Activated T-helper 2 cell treated with anti-CD3 and anti-CD28 coated beads, Interferon-gamma antibody, Interleukin-2, Interleukin-4, amounts not matched to agents 10 μg/mL and 5 μg/mL and 100 μg/mL, durations not matched to agents 14 hours and 24 hours and 36 hours (primary cell): ENCODE measurements at places on chromosomes 3 and 15. TPM values are rescaled to one million over a fixed set of nuclear protein-coding genes. Genes with fewer than 3 reads are reported as not detected.

GRCh38 chr15:101169495-101170071 lies 82.3 kb downstream of the CHSY1 start:
- peaks cover 47% of the 10 kb centered on the region for H3K4me1 ChIP-seq
- H3K27ac ChIP-seq: peak overlapping the region; percentile 92
- no peak for DNase-seq
- H3K36me3 ChIP-seq: peaks cover 47% of the 10 kb centered on the region

DNA sequence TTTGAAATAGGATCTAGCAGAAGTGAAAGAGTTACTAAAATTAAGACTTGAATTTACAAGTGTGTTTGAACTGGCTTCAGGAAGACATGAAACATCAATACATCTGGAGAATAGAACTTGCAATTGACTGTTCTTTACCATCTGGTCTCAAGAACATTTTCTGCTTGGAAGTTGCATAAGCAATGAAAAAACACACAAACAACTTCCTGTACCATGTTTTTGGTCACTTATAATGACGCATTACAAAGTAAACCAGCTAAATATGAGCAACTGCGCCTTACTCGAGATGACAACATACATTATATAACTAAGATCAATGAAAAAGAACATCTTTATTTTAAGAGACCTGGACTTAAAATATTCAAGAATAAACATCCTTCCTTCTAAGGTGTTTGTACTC lies 112.5 kb downstream of the TIGIT start:
- H3K27me3 ChIP-seq: peaks cover 4% of the 10 kb centered on the region
- no peak for DNase-seq
- no peaks in the 10 kb centered on the region for H3K36me3 ChIP-seq
- no peak overlapping the region for H3K27ac ChIP-seq
- peaks cover 5% of the 10 kb centered on the region for H3K4me1 ChIP-seq

DNA sequence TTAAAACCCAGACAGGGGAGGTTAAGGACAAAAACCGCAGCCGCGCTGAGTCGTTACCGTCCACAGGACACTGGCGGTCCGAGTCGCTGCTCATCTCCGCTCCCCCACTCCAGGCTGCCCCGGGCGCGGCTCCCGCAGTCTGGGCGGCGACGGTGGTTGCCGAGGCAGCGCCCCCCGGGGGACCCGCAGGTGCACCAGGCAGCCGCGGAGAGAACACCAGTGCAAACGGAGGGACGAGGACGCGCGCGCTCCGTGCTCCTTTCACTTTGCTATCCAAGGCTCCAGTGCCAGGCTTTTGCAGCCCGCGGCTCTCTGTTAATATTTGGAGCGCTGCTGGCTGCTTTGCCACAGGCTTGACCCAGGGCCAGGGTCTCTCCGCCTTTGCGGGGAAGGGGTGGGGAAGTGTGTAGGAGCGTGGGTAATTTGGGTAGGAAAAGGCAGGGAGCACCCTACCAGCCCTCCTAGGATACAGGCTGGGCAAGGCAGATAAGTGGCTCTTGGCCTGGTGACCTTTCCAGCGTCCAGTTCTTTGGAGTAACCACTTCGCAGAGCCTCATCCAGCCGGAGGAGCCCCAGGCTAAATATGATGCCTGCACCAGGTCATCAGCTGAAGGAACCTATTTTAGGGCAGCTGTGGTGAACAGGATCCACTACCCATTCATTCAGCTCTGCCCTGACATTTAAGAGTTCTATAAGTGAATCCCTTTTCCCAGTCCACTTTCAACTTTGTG lies at the start of gene GADL1:
Gene GADL1, minus strand, starts transcription at position 141 of the 731 bp plus-strand sequence. Its CDS starts 47 bp downstream, at position 94.
- H3K36me3 ChIP-seq: no peaks in the 10 kb centered on the region
- no peak within 1 kb of the TSS for H3K27ac ChIP-seq
- no peak for DNase-seq
- H3K27me3 ChIP-seq: peaks cover 46% of the 10 kb centered on the region

DNA sequence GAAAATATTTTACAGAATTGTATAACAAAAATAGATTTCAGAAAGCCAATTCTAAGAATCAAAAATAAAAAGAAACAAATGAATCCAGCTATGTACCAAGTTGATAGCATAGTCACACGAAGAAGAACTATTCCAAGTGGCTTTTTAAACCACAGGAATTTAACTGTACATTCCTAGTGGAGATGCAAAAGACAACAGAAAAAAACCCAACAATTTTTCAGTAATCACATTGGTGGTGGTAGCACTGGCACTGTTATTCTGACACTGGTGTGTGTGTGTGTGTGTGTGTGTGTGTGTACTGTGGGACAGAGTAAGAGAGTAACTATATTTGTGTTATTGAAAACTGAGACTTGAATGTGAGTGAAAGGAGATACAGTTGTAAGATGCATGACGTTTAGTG lies 9.1 kb downstream of the BFSP2 start:
- no peaks in the 10 kb centered on the region for H3K36me3 ChIP-seq
- peaks cover 17% of the 10 kb centered on the region for H3K27me3 ChIP-seq
- no peak for DNase-seq
- H3K4me3 ChIP-seq: no peak overlapping the region

DNA sequence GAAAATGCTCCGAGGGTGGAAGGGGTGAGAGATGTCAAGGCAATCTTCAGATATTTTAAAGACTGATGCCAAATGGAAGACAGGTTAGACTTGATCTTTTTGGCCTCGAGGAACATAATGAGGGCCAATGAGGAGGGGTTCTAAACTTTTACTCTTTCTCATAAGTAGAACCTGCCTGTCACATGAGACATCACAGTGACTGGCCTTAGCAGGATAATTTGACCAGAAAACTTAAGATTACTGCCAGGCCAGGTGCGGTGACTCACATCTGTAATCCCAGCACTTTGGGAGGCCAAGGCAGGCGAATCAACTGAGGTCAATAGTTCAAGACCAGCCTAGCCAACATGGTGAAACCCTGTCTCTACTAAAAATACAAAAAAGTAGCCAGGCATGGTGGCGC lies 12.2 kb downstream of the TM4SF4 start:
- peaks cover 8% of the 10 kb centered on the region for H3K27me3 ChIP-seq
- H3K36me3 ChIP-seq: no peaks in the 10 kb centered on the region
- H3K4me1 ChIP-seq: no peaks in the 10 kb centered on the region

DNA sequence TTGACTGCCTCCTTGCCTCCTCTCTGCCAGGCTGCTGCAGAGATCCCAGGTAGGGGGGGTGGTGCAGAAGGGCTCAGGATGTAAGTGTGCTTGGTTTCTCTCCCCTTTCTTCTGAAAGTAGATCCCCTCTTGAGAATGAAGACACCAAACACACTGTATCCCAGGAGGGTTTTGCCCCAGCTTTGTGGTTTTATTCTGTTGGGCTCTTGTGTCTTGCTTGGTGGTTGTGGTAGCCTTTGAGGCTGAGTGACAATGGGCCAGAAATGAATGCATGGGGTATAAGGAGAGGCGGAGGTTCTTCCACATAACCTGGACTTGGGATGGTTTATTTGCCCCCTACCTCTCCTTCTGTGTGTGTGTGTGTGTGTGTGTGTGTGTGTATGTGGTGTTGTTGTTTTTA lies 5.7 kb downstream of the PDIA5 start:
- peaks cover 23% of the 10 kb centered on the region for H3K4me1 ChIP-seq
- H3K27ac ChIP-seq: no peak overlapping the region
- H3K4me3 ChIP-seq: no peak overlapping the region
- DNase-seq: no peak
- H3K27me3 ChIP-seq: no peaks in the 10 kb centered on the region

DNA sequence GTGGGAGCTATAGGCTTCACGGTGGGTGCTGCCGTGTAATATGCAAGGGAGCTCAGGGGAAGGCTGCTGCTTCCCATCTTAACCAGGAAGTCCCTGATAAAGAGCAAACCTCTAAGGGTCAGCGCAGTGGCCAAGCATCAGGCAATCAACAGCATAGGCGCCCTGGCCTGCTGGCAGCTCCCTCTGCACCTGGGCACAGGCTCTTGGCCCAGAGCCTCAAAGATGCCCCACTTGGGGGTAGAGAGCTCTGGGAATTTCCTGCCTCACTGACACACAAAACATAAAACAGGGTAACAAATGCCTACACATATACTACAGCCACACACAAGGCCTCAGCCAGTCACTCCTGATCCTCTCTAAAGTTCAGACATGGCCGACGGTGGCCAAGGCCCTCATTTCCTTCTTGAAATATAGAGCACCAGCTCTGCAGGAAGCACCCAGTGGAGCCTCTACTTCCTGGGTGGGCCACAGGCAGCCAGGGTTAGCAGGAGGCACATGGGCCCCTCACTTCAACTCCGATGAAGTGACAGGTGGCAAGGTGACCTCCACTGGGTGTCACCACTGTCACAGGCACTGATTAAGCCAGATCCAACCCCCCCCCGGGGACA lies 20.5 kb downstream of the SLC41A3 start:
- peaks cover 3% of the 10 kb centered on the region for H3K4me1 ChIP-seq
- no peaks in the 10 kb centered on the region for H3K27me3 ChIP-seq
- H3K27ac ChIP-seq: no peak overlapping the region
- no peak overlapping the region for H3K4me3 ChIP-seq
- no peaks in the 10 kb centered on the region for H3K36me3 ChIP-seq
- DNase-seq: no peak

DNA sequence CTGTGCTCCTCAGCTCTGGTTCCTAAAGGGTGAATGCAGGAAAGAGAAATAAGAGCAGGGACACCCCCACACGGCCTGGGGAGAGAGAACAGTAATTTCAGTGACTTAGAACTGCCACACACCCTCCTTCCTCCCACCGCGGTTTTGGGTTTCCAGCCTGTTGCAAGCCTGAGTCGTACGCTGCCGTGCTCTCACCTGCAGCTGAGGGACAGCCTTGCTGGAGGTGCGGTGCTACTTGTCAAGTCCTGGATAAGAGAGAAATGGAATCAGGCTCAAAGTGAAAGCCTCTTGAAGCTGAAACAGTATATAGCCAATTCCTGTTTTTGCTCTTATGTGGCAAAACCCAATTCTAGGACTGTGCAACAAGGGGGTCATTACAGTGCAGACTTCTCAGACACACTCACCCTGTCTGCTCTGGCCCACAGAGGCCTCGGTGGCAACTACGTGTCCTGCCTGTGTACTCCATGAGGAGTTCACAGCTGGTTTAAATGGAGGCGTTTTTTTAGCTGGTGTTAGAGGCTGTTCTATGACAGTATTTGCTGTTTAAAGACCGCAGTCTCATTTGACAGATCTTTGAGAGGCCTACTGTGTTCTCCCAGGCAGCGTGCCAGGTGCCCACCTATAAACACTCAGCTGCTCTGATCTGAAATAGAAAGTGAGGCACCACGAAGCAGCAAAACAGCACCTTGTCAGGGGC lies 42.9 kb downstream of the TBC1D2B start:
- peaks cover 76% of the 10 kb centered on the region for H3K4me1 ChIP-seq
- peak overlapping the region; percentile 81 for H3K27ac ChIP-seq
- peaks cover 48% of the 10 kb centered on the region for H3K36me3 ChIP-seq
- peak overlapping the region; percentile 57 for H3K4me3 ChIP-seq

- no peaks in the 10 kb centered on the region for H3K4me1 ChIP-seq
- no peak overlapping the region for H3K4me3 ChIP-seq
- no peak overlapping the region for H3K27ac ChIP-seq
- H3K27me3 ChIP-seq: no peaks in the 10 kb centered on the region
- no peak for DNase-seq
Observed at GRCh38 chr3:160987982-160988964, 116.9 kb downstream of the B3GALNT1 start.

GRCh38 chr3:131494706-131495105 lies 8.1 kb downstream of the MRPL3 start:
- peaks cover 62% of the 10 kb centered on the region for H3K36me3 ChIP-seq
- H3K4me1 ChIP-seq: peaks cover 23% of the 10 kb centered on the region
- H3K27ac ChIP-seq: no peak overlapping the region
- no peaks in the 10 kb centered on the region for H3K27me3 ChIP-seq

GRCh38 chr3:193598202-193598601 lies 5.2 kb downstream of the OPA1 start:
- no peak overlapping the region for H3K4me3 ChIP-seq
- no peak for DNase-seq
- H3K27me3 ChIP-seq: no peaks in the 10 kb centered on the region
- peaks cover 62% of the 10 kb centered on the region for H3K36me3 ChIP-seq
- H3K4me1 ChIP-seq: peaks cover 45% of the 10 kb centered on the region

DNA sequence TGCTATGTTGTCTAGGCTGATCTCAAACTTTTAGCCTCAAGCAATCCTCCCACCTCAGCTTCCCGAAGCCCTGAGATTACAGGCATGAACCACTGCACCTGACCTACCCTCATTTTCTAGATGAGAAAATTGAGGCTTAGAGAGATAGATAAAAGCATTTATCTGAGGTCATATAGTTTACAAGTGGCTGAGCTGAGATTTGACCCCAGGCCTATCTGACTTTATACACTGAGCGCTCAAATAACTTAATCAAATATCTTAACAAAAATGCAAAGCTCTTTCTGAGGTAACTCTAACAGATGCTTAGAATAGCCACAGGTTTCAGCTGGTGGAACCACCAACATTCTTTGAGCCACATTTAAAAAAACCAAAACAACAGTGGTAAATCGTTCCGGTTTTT lies 5.5 kb downstream of the PLS1 start:
- no peaks in the 10 kb centered on the region for H3K36me3 ChIP-seq
- no peaks in the 10 kb centered on the region for H3K27me3 ChIP-seq
- no peak overlapping the region for H3K27ac ChIP-seq
- no peak overlapping the region for H3K4me3 ChIP-seq
- peaks cover 13% of the 10 kb centered on the region for H3K4me1 ChIP-seq

DNA sequence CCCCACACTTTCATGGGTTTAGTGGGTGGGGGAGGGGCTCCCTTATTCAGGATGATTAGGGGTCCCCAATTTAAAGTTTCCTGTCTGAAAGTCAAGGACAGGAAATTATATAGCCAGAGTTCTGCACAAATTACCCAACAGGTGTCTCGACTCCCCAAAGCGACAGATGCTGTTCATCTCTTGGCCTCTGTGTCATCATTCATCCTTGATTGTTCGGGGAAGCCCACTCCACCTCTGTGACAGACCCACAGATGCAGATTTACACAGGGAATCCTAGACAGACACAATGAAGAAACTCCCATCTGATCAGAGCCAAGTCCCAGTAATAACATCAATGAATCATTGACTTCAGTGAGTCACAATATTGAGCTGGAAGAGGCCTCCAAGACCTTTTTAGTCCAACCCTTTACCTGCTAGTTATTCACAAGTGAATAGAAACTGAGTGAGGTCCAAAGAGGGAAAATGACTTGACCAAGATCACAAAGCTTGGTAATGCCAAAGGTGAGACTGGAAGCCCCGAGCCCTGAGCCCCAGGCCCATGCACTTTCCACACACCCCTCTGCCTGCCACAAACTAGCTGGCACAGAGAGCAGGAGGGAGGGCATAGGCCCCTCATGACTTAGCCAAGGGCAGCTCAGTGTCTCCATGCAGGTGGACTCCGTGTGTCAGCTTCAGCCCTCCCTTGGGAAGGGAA lies 7.9 kb upstream of the SRP14 start:
- no peak overlapping the region for H3K4me3 ChIP-seq
- peaks cover 14% of the 10 kb centered on the region for H3K36me3 ChIP-seq
- peak; percentile 8 for DNase-seq
- H3K4me1 ChIP-seq: peaks cover 63% of the 10 kb centered on the region

- peaks cover 25% of the 10 kb centered on the region for H3K27me3 ChIP-seq
- no peak for DNase-seq
- no peaks in the 10 kb centered on the region for H3K36me3 ChIP-seq
- no peak overlapping the region for H3K4me3 ChIP-seq
Observed at GRCh38 chr3:46209746-46210470, 1.8 kb upstream of the CCR1 start.

Gene HCN4
- total RNA-seq: 0.02 TPM in 2 replicates

Gene PRR20G
- total RNA-seq: not detected in 2 replicates

Gene LMAN1L
- 0.32 TPM in 1 of 2 replicates, not detected in the other for total RNA-seq

Gene GNAT1
- not detected in 2 replicates for total RNA-seq

Gene BNC1
- total RNA-seq: not detected in 2 replicates

Gene CHRD
- total RNA-seq: 0.07 TPM in 1 of 2 replicates, not detected in the other
